Neuronal stem cell (in vitro differentiated cells): ENCODE measurements at places on chromosomes 2 and 18.

DNA sequence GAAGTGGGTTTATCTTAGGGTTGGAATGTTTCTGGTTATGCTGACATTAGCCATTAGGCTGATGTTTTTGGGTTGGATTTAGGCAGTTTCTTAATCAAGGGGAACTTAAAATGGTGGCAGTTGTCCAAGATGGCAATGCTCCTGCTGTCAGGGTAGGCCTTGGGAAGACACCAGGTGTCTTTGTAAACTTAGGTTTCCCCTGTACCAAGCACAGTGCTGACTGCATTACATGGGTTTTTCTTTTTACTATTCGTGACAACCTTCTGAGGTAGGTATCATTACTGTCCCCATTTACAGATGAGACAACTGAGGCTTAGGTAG lies 528 bp upstream of the ATG16L1 start:
- no peak overlapping the region for H3K27ac ChIP-seq
- no peak for DNase-seq
- H3K27me3 ChIP-seq: no peaks in the 10 kb centered on the region
- H3K4me3 ChIP-seq: no peak overlapping the region

- no peak for DNase-seq
- no peaks in the 10 kb centered on the region for H3K27me3 ChIP-seq
Observed at GRCh38 chr2:119864318-119864717, 104.6 kb downstream of the PTPN4 start.

DNA sequence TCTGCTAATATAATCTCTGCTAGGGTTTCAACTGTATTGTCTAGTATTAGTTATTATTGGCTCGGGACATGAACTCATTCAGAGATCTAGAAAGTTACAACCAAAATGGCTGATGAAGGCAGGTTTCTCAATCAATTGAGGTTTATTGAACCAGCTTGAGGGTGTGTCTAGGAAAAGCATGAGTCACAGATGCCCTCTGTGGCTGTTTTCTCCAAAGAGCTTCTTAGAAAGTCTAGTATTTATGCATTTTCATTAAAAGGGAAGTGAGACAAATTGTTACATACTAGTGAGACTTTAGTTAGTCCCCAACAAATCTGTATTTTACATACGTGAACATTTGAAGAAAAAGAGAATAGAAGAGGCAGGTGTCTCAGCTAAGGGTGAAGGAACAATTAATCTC lies 23.0 kb upstream of the RTTN start:
- no peaks in the 10 kb centered on the region for H3K4me1 ChIP-seq
- no peak for DNase-seq
- H3K27me3 ChIP-seq: no peaks in the 10 kb centered on the region
- no peaks in the 10 kb centered on the region for H3K36me3 ChIP-seq

DNA sequence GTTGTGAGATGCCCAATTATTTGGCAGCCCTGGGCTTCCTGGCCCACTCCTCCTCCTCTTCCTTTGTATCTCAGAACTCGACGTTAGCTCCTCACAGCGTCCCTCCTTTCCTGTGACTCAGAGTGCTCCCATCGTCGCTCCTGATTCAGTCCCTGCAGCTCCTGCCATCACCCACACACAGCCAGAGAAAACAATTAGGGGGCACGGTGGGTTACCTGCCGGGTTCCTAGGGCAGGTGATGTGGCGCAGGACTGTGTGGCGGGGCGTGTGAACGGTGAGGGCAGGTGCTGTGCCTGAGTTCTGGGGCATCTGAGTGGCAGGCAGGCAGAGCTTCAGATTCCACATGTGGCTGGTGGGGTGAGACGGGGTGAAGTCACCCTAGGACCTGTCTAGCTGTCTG lies 42.6 kb downstream of the GLI2 start:
- H3K4me1 ChIP-seq: peaks cover 24% of the 10 kb centered on the region
- H3K27ac ChIP-seq: no peak overlapping the region
- no peak overlapping the region for H3K4me3 ChIP-seq

DNA sequence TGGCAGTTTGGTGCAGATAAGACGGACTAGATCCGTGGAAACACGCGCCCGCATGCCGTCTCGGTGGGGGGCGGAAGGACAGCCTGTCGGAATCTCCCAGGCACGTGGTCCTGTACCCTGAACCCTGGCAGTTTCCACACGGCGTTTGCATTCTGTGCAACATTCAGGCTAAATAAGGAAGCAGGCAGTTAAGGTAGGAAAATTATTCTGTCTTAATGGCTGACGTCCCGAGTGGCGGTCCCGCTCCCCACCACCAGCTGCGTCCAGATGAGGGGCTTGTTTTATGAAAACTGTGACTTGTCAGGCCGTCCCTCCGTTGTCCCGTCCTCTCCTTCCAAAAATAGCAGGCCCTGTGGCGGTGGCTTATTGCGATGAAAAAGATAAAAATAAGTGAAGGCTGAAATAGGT lies 120.2 kb downstream of the NFATC1 start:
- DNase-seq: no peak
- no peak overlapping the region for H3K27ac ChIP-seq
- no peaks in the 10 kb centered on the region for H3K4me1 ChIP-seq
- H3K27me3 ChIP-seq: peaks cover 10% of the 10 kb centered on the region
- no peak overlapping the region for H3K4me3 ChIP-seq

DNA sequence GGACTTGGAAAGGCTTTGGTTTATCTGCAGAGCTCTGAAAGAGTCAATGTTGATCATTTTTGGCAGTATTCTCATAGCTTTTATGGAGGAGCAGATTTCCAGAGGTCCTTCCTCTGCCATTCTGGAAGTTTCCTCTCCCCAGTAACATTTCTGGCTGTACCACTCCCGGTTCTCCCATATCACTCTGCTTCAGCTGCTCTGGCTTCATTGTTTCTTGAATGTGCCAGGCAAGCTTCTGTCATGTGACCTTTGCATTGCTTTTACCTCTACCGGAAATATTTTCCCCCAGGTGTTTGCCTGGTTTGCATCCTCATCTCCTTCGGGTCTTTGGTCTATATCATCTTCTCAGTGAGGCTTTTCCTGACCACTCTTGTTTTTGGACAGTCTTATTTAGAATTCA lies 12.4 kb downstream of the PCYOX1 start:
- H3K4me1 ChIP-seq: no peaks in the 10 kb centered on the region
- DNase-seq: no peak
- H3K27ac ChIP-seq: no peak overlapping the region

DNA sequence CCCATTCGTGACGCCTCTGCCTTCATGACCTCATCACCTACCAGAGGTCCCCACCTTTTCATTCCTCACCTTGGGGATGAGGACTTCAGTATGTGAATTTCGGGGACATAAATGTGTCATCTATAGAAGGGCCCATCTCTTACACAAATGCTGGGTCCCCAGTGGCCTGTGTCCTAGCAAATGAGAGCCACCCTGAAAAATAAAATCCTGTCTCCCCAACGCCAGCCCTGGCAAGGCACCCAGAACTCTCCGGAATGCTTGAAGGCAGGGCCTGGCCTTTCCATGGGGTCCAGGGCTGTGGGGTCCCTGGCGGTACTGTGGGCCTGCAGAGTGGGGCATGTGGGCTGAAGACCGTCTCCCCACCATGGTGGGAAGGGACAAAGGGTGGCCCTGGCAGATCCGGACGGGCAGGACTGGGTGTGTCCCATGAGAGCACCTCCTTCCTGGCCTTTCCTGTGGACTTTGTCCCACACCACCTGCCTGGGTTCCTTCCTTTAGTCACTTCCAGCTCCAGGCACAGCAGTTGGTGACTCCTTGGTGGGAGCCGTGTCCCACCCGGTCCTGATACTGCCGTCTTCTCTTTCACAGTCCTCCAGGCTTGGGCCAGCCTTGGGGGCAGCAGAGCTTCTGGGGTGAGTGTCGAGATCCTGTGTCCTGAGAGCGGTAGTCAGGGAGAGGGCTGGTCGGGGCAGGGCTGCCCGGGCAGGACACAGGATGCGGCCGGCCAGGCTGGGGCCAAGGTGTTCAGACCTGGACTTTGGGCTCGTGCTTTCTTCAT lies 18.6 kb downstream of the CAPN10 start:
- no peak for DNase-seq
- peaks cover 2% of the 10 kb centered on the region for H3K36me3 ChIP-seq
- no peak overlapping the region for H3K27ac ChIP-seq

DNA sequence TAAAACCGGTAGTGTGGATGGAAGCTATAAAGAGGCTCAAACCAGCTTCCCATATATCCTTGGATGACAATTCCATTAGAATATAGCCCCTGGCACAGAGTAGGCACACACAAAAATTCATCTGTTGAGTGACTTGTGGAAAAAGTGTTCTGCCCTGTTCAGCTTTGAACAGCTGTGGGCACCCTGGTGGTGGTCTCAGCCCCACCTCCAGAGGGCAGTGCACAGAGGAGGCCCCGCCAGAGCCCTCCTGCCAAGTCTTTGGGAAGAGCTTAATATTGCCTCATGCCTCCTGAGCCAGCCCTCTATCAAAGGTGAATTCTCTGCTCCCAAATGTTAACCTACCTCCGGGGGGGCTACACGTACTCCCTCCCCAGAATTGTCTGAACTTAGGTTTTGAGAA lies 30.4 kb downstream of the EPAS1 start:
- no peak overlapping the region for H3K4me3 ChIP-seq
- DNase-seq: no peak
- no peaks in the 10 kb centered on the region for H3K27me3 ChIP-seq
- no peak overlapping the region for H3K27ac ChIP-seq
- H3K36me3 ChIP-seq: no peaks in the 10 kb centered on the region

DNA sequence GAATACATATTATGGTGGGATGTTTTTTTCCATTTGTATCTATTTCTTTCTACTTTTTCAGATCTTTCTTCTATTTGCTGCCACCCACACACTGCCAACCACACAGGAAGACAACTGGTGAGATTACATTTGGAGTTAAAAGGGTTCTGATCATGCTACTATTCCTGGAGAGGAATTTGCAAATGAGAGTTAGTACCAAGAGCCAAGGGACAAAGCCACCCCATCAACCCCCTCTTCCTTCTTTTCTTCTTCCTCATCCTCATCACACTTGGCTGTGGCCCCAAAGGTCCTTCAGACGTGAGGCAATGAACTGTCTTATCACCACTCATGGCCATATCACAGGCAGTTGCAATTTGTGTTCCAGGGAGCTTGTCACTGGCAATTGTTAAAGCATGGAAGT lies 215.6 kb upstream of the SLC14A2 start:
- DNase-seq: no peak
- no peak overlapping the region for H3K4me3 ChIP-seq
- no peaks in the 10 kb centered on the region for H3K27me3 ChIP-seq
- no peak overlapping the region for H3K27ac ChIP-seq

GRCh38 chr2:216110620-216111019 lies 1.5 kb downstream of the XRCC5 start:
- H3K4me3 ChIP-seq: peak overlapping the region; percentile 85
- no peaks in the 10 kb centered on the region for H3K27me3 ChIP-seq
- DNase-seq: no peak
- peaks cover 22% of the 10 kb centered on the region for H3K36me3 ChIP-seq
- peaks cover 16% of the 10 kb centered on the region for H3K4me1 ChIP-seq

DNA sequence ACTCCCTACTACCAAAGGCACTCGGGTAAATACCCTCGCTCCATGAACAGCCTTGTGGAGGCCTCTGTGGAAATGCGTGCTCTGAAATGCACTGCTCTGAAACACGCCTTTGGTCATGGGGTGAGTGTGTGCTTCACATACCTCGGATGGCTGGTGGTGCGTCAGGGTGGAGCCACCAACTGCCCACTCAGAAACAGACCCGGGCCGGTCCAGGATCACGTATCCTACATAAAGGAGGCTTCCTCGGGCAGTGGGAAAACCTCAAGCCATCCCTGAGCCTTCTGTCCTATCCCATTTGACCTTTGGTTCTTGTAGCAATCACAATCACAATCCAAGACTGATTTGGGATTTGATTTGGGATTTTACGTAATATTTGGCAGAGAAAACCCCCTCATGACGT lies 53.5 kb upstream of the ZNF516 start:
- no peak overlapping the region for H3K4me3 ChIP-seq
- no peaks in the 10 kb centered on the region for H3K36me3 ChIP-seq
- H3K27me3 ChIP-seq: no peaks in the 10 kb centered on the region
- H3K27ac ChIP-seq: no peak overlapping the region
- DNase-seq: no peak

- no peaks in the 10 kb centered on the region for H3K4me1 ChIP-seq
- no peak for DNase-seq
- H3K27ac ChIP-seq: no peak overlapping the region
- no peaks in the 10 kb centered on the region for H3K27me3 ChIP-seq
Observed at GRCh38 chr18:42176599-42176998, 221.6 kb downstream of the PIK3C3 start.

GRCh38 chr2:230925879-230926765 lies 1.1 kb upstream of the GPR55 start:
- H3K27ac ChIP-seq: no peak overlapping the region
- no peaks in the 10 kb centered on the region for H3K4me1 ChIP-seq
- DNase-seq: no peak
- no peaks in the 10 kb centered on the region for H3K27me3 ChIP-seq
- no peaks in the 10 kb centered on the region for H3K36me3 ChIP-seq

DNA sequence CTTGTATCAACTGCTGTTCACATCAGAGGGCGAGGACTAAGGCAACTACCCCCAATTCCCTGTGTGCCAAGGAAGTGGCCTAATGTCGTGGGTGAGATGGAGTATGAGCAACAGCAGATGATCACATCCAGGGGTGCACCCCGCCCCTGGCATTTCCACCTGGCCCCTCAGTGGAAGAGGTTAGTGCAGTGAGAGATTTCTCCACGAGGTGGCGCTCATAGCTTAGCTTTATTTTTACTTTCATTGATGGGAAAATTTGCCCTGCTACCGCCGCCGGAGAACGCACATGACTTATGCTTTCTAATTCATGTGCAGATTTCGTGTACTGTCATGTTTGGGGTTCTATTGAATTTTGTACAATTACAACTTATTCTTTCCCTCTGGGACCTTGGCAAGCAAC lies 470.6 kb upstream of the MEX3C start:
- peak; percentile 63 for DNase-seq
- H3K4me3 ChIP-seq: no peak overlapping the region
- no peak overlapping the region for H3K27ac ChIP-seq
- H3K36me3 ChIP-seq: no peaks in the 10 kb centered on the region

DNA sequence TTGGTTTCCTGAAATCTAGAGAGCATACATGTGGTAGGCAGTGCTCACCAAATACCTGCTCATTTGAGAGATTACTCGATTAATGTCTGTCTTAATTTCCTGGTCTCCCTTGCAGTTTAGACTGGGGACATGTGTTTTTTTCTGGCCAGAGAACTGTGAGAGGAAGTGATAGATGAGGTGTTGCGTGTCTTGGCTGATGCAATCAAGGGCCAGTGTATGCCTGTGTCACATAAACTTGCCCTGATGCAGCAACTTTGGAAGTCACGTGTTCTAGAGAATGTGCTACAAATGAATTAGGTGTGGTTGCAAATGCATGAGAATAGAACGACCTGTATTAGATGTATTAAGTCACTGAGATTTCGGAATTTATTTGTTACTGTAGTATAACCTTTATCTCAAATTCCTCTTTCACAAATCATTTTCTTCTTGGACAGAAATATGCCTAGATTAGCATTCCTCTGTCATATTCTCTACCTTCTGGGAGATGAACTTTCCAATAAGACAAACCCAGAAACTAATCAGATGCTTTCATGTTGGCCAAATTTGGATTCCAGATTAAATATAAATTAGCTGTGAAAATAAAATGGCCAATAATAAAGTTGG lies 9.9 kb upstream of the IL1A start:
- H3K36me3 ChIP-seq: no peaks in the 10 kb centered on the region
- H3K4me3 ChIP-seq: no peak overlapping the region
- H3K4me1 ChIP-seq: no peaks in the 10 kb centered on the region
- DNase-seq: no peak
